ENCODE measurements at places on chromosomes 6 and 20.

- no peak for DNase-seq
Observed at GRCh38 chr20:59790346-59790745, 143.1 kb downstream of the SYCP2 start.

- no peak for DNase-seq
Observed at GRCh38 chr6:18492972-18493371, 105.8 kb downstream of the RNF144B start.

- no peak for DNase-seq
Observed at GRCh38 chr6:42923666-42924065, 5.6 kb upstream of the CNPY3 start.

DNA sequence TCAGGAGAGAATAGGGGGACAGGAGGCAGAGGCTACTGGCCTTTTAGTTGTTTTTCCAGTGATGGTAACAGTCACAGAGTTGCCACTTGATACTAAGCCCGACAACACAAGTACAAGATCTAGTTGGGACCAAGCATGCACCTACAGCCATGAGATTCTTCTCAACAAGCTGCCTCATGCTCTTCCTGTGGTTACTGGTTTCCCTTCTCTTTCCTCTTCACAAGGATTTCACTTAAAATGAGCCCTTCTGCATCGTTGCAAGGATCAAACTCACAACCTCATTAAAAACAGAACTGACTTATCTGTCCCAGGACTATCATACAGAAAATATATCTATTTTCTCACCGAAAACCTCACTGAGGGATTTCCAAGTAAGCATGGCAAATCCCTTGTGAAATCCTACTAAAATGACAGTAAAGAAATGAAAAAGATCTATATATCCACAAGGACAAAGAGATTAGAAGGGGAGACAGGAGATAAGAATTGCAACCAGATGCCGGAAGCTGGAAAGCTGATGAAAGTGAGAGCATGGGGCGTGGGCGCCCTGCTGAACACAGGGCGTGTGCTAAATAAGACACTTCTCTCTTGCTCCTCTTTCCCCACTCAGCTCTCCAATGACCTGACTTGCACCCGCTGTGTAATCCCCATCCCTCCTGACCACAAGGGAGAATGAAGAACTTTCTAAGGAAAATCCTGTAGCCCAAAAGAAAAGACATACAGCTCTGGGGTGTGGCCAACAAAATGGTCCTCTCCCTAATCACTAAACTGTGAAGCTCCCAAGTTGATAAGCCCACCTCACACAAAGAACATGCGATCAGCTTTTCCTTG, 13.4 kb downstream of the MTFR2 start:
- no peak for DNase-seq

DNA sequence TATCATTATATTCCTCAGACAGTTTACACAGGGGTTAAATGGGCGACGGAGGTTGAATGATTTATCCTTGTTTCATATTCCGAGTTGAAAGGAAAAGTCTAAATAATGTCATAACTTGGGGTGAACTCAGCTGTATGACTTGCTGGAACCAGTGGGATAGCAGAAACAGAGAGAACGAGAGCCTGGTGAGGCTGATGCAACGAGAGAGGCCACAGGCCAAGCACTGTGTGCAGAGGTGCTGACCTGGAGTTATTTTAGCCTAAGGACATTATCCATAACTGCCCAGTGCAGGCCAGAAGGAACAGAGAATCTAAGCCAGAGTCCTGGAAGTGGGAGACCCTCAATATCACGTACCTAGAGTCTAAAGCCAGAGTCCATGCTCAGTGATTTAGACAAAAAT, 394.9 kb downstream of the MAFB start:
- no peak for DNase-seq
